ENCODE measurements at places on chromosomes 13 and 19.

DNA sequence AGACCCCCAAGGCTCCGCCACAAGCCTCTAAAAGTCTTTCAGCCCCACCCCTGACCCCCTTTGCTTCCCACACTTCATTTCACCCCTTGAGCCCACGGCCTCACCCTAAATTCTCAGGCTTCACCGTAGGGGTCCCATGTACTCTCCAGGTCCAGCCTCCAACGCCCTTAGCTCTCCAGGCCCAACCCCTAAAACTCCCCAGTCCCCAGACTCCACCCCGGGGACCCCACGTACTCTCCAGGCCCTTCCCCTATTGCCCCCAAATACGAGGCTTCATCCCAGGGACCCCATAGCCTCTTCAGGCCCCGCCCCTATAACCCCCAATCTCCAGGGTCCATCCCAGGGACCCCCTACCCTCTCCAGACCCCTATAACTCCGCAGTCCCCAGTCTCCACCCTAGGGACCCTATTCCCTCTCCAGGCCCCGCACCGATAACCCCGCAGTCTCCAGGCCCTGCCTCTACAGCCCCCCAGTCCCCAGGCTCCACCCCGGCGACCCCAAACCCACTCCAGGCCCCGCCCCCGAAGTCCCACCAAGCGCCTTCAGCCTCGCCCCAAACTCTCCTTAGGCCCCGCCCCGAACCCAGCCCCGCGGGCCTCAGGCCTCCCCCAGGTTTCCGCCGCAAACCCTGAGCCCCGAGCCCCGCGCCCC is 619 bp downstream of the MED16 start:
- DNase-seq: no peak

DNA sequence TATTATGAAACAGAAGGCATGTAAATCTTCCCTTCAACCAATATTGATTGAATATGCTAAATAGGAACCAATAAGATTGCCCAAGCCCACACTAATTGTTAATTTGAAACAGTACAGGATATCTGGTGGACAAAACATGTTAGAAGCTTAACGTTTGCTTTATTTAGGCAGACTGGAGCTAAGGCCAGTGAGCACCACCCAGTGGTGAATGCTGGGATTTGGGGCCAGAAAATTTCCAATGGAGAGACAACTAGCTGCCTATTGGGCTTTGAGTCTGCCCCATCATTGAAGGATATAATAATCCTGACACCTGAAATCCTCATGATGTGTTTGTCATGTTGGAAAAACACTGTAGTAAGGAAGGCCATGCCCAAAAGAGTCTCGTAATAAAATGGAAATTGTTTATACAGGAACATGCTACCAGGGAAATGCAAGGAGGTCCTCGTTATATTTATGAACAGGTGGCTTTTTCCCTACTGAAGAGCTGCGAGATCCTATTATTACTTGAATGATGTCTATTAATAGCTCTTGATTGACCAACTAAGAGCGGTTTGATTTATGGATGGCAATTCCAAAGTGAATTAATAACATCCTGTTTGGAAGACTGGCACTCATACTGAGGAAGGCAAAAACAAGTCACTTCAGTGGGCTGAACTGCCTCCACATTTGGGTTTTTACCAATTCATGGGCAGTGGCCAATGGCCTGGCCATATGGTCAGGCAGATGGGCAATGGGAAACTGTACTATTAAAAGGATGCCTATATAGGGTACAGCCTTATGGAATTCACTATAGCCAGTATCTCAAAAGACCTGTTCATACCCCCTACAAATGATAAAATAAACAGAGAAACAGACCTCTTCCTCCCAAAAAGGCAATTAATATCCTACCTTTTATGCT is 8.7 kb downstream of the SIGLECL1 start:
- peak; percentile 24 for DNase-seq

DNA sequence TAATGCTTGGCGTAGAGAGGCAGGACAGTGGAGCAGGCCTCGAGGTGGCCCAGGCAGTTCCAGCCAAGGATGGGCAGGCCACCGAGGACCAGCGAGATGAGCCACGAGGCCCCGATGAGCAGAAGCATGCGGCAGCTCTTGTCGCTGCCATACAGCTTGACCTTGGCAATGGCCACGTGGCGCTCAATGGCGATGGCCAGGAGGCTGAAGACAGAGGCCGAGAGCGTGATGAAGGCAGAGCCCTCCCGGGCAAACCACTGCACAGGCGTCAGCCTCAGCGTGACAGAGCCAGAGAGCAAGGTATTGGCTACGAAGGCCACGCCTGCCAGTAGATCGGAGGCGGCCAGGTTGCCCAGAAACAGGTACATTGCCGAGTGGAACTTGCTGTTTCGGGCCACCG is 6.8 kb downstream of the S1PR2 start:
- no peak for DNase-seq

GRCh38 chr19:51822325-51822724 is 27.4 kb downstream of the FPR3 start:
- DNase-seq: peak; percentile 61

GRCh38 chr13:23960566-23961156 is 63.4 kb upstream of the C1QTNF9B start:
- peak; percentile 47 for DNase-seq

DNA sequence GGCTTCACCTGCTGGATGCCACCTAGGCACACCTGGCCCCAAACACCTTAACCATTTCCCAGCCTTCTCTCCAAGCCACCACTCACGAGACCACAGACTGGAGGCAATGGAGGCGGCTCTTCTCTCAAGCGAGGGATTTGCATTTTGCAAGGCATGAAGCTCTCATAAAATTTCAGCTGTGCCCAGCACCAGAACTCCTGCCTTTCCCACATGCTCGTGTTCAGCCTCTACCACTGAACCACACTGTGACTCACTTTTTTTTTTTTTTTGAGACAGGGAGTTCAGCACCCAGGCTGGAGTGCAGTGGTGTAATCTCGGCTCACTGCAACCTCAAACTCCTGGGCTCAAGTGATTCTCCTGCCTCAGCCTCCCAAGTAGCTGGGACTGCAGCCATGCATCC is 10.6 kb downstream of the NANOS3 start:
- peak; percentile 83 for DNase-seq

GRCh38 chr13:50026788-50027473 is 11.7 kb downstream of the KCNRG start:
- DNase-seq: no peak

GRCh38 chr13:100714478-100714877 is 39.9 kb upstream of the TMTC4 start:
- DNase-seq: no peak

GRCh38 chr13:99385161-99385560 is 78.0 kb upstream of the GPR183 start:
- no peak for DNase-seq

GRCh38 chr13:25046274-25046984 is 49.5 kb upstream of the PABPC3 start:
- DNase-seq: no peak

DNA sequence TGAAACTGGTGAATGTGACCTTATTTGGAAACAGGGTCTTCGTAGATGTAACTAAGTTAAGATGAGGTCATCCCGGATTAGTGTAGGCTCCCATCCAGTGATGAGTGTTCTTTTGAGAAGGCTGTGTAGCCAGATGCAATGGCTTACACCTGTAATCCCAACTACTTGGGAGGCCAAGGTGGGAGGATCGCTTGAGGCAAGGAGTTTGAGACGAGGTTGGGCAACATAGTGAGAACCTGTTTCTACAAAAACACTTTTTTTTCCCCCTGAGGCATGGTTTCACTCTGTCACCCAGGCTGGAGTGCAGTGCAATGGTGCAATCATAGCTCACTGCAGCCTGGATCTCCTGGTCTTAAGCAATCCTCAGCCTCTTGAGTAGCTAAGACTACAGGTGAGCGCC is 36.4 kb downstream of the FBN3 start:
- peak; percentile 55 for DNase-seq

DNA sequence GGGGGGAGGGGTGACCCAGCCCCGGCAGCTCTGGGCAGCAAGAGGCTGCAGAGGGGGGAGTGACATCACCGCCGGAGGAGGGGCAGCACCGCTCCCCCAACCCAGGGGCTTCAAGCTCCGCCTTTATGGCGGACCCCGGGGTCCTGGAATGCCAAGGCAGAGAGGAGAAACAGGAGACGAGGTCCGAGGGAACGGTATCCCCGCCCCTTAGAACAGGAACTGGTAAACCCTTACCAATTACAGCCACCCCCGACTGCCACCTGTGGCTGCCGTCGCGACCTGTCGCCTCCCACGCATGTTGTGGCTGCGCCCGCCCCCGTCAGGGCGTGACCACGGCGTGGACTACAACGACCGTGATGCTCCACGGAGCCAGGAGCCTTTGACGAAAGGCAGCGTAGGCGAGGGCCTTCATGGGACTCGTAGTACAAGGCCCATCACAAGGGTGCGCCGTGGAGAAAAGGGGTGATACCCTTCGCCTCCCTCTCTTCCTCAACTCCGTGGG is 4.1 kb upstream of the KCNC3 start:
- peak; percentile 70 for DNase-seq

DNA sequence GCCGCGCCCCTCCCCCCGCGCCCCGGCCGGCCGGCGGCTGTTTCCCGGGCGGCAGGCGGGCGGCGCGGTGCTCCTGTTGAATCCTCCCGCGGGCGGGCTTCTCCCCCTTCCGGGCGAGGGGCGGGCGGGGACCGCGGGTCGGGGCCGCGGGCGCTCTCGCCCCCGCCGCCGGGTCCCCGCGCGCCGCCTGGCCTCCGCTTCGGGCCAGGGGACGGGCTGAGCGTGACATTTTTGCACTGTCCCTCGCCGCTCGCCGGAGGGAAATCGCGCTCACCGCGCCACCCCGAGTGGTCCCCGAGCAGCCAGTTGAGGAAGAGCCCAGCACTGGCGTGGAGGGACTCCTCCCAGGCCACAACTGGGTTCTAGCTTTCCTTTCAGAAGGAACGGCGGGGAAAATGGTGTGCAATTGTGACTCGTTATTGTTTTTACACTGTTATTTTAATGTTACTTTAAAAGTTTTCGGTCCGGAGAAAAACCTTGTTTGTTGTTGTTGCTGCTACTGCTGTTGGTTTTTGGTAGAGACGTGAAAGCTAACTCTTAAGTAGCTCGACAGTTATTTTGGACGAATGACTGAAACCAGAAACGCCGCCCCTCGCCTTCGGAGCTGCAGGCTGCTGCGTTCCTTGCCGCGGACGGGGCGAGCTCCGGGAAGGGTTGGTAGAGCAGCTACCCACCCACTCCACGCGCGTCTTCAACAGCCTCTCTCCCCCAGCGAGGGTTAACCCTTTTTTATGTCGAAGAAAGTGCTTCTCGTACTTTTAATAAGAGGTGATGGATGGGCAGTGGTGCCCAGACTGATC is 959 bp downstream of the PDS5B start:
- DNase-seq: peak; percentile 45

DNA sequence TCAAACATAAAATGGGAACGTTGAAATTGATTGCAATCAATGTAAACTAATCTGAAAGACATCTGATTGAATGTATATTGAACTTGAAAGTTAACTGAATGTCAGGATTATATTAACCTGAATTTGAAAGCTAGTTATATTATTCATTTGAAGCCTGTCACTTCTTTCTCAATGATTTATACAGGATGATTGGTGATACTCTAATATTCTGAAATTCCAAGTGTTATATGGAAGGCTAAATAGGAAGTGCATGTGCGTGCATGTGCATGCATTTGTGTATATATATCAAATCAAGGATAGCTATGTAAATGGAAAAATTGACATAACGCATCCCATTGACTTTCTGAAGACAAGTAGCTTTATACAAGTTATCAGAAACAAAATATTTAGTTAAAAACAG is 143.3 kb downstream of the LMO7 start:
- DNase-seq: no peak

GRCh38 chr19:12666265-12667048 is at the start of the genes MAN2B1 and WDR83:
MAN2B1 (minus strand) TSS chr19:12666742; CDS start chr19:12666701, 41 bp downstream.
WDR83 (plus strand) TSS chr19:12666807; CDS start chr19:12669791, 2,984 bp downstream.
- DNase-seq: peak; percentile 73

GRCh38 chr13:112703449-112704284 is 13.8 kb downstream of the ATP11A start:
- no peak for DNase-seq

DNA sequence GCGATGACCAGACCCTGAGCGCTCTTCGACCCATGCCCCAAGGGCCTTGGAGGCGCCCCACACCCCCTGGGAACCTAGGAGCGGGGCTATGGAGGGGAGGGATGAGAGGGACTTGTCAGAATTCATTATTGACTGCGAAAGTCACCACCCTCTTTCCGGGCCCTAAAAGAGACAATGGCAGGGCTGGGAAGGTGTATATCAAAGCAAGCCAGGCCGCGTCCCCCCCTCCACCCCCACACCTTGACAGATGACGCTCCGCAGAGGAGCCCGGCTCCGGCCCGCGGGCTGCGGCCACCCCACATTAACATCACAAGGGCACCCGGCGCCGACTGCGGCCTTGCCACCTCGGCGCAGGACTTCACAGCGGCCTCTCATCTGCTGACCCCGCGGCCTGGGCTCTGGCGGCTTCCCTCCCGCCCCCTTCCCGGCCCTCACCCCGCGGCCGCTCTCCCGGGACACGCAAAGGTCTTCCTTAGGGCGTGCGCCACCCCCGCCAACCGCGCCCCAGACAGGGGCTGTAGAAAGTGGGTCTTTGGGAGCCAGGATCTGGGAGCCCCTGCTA is 2.4 kb downstream of the CDX2 start:
- DNase-seq: no peak

GRCh38 chr19:35529241-35530218 is 1.4 kb upstream of the SBSN start:
- DNase-seq: no peak

DNA sequence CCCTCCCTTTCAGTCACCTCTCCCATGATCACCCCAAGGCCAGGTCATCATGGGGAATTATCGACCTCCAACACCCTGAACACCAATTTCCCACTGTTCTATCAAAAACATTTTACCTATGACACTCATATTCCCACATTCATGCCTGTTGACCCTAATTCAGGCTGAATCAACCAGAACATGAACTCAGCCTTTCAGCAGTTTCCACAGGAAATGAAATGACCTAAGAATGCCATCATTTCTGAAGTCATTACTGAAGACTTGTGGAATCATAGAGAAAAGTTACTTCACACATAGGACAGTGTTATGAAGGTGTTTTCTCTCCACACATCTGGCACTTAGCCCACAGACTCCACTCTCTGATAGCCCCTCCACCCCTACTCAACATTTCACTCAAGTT is 29.9 kb upstream of the FAM124A start:
- no peak for DNase-seq

- DNase-seq: no peak
Measured at GRCh38 chr13:90884066-90884465, 463.4 kb upstream of the MIR17HG start.

- DNase-seq: no peak
Measured at GRCh38 chr13:113534236-113534860, 43.8 kb upstream of the DCUN1D2 start.

- peak; percentile 5 for DNase-seq
Measured at GRCh38 chr13:100825557-100825956, 151.0 kb upstream of the TMTC4 start.

DNA sequence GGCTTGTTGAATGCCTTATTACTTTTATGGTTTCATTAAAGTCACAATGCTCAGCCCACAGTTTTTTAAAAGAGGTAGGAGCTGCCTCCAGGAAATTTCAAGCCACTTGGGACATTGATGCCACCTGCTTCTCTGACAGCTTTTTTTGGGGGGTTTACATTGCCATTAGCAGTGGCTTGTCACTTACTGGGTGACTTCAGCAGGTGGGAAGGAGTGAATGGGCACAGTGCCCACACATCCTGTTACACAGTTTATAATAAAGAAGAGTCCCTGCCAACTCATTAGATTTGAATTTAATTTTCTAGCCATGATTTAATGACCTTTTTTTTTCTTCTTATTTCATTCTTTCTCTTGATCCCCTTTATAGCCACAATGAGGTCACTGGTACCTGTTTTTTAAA is 61.0 kb downstream of the NHLRC3 start:
- no peak for DNase-seq

GRCh38 chr19:38062959-38063761 is 156.2 kb downstream of the SIPA1L3 start:
- no peak for DNase-seq

Measured in mammary epithelial cell (primary cell).